ENCODE measurements at places on chromosomes 1 and 21.

DNA sequence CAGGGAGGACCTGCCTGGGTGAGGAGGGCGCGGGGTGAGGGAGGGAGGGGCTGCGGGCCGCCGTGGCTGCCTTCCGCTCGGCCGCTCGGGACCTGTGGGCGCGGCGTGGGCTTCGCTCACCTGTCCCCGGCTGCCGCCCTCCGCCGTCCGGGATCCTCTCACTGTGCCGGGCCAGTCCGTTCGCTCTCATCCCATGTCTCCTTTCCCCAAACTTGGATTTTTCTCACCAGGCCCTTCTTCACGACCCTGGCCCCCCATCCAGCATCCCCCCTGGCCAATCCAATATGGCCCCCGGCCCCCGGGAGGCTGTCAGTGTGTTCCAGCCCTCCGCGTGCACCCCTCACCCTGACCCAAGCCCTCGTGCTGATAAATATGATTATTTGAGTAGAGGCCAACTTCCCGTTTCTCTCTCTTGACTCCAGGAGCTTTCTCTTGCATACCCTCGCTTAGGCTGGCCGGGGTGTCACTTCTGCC lies 362 bp downstream of the ZBTB48 start:
- DNase-seq = no peak

DNA sequence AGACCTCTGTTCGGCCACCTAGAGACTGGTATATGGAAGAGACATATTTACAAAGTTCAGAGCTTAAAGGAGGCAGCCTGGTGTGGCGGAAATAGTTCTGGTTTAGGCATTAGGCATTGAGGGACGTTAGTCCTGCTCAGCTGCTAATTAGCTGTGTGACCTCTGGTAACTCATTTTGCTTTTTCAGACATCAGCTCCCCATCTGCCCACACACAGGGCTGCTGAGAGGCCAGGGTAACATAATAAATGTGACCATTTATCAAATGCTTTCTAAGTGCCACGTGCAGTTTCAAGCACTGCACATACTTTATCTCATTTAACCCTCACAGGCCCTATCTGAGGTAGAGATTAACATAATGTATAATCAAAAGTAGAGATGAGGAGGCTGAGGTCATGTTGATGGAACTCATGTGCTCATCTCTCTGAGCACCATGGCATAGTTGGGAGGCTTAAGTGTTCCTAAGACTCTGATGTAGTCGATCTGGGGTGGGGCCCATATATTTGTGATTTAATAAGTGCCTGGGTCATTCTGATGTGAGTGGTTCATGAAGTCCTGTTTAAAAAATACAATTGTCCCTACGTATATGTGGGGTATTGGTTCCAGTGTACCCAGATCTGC lies 267.2 kb upstream of the PLXNA2 start:
- no peak for DNase-seq

DNA sequence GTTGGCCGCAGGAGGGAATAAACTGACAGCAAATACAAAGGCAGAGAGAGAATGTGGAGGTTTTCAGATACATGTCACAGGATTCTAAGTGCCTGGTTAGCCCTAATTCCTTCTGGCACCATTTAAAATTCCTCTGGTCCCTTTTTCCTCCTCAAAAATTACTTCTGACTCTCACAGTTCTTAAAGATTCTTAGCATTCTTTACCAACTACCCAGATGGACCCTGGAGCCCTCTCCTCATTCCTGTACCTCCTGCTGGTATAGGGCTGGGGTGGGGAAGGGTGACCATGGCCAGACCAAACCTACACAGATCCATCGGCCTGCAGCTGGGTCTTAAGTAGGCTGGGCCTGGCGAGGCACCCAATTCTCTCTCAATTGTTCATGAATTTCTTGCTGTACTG lies 7.2 kb downstream of the MKNK1 start:
- DNase-seq = no peak

- DNase-seq = no peak
These were observed 76.5 kb downstream of the ATP1A1 start for GRCh38 chr1:116449578-116449977.

DNA sequence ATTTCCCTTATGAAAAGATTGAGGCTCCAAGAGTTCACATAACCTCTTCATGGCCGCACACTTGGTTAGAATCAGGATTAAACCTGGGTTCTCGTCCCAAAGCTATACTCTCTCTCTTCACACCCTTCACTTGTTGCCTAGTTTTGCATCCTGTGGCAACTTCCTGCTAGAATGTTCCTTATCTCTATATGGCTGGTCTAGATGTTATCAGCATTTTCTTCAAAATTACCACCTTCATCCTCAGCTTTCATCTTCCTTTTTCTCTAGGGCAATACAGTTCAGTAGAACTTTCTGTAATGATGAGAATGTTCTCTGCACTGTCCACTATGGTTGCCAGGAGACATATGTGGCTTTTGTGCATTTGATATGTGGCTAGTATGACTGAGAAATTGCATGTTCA lies 31.1 kb upstream of the BCAR3 start:
- no peak for DNase-seq

DNA sequence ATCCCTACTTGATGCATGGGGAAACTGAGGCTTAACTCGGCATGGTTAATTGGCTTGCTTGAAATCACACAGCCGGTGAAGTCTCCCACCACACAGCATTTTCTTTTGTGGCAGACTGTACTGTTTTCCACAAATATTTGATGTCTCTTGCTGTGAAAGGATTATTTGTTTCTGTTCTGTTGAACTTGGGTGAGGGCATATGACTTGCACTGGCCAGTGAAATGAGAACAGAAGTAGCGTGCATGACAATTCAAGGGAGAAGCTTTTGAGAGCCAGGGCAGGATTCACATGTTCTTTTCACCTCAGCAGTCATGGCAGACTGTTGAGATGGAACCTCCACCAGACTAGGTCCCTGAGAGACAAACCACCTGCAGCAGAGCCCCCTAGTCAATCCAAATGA lies 11.7 kb upstream of the AK2 start:
- peak; percentile 19 for DNase-seq

GRCh38 chr1:153646672-153647345 lies 11.7 kb upstream of the SNAPIN start:
- DNase-seq = no peak

DNA sequence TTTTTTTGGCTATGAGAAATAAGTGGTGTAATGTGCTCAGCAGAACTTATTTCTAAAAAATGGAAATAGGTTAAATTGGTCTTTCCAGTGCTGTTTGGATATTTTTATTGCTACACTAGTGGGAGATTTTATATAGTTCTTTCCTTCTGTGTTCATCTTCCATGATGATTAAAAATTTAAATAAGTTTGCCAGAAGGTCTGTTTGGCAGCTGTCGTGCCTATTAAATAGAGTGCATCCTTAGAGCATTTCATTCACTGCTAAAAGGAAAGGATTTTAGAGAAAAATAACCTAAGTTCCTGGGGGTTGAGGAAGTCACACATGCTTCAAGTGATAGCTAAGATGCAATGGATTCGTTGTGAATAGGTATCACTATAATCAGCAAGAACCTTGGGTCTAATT lies 29.7 kb upstream of the RAVER2 start:
- no peak for DNase-seq

GRCh38 chr1:114144016-114144415 lies 9.7 kb downstream of the SYT6 start:
- no peak for DNase-seq

GRCh38 chr1:106637566-106637965 lies 418.9 kb upstream of the PRMT6 start:
- DNase-seq = peak; percentile 7

DNA sequence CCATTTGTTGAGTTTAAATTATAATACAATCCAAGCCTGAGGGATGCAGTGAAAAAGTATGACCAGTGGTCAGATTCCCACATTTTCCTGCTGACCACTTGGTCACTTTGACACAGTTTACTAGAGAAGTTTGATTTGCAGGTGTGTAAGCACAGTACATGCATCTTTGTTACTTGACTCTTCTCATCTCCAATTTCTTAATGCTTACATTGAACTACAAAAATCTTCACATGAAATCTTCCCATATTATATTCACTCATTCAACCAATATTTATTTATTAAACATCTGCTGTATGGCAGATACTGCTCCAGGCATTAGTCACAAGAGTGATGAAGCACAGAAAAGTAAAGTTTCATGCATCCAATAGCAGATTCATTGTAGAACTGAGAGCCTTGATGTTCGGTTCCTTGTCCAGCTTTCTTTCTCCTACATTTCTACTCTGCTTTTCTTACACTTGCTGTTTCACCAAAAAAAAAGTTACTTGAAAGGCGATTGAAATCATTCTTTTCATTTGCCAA lies 211.7 kb downstream of the NFIA start:
- DNase-seq = no peak

DNA sequence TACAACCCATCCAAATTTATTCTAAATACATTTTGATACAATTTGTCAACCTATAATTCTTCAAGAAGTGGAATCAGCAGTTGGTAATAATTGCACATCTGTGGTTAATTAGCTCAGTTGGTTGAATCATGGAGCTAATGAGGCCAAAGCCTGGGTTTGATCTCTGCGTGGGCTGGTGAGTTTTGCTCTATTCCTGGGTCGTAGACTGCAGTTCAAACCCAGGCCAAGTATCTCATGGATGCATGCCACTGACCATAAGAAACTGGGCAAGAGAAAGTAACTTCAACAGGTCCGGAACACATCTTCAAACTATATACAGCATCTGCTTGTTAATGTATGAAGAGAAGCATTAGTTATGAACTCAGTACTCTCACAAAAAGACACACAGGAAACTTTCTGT lies 779.7 kb downstream of the USP25 start:
- peak; percentile 81 for DNase-seq

DNA sequence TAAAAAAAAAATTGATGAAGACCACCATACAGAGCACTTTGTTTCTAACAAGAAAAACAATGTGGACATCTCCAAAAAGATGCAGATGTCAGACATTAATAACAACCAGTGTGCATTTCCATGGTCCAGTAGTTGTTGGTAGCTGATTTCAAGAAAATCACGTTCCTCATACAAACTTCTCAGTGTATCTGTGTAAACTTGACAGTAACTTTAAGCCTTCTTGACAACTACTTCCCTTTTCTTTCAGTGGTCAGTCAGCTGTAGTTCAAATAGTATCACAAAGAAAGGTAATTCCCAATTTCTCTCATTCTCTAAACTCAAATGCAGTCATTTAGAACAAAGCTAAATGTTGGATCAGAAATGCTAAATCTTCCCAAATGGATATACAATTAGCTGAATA lies 879.9 kb downstream of the AMY1C start:
- no peak for DNase-seq

GRCh38 chr1:95332754-95333153 lies 98.7 kb downstream of the RWDD3 start:
- no peak for DNase-seq

- peak; percentile 74 for DNase-seq
These were observed 12.8 kb upstream of the CDC42 start for GRCh38 chr1:22039594-22040285.

DNA sequence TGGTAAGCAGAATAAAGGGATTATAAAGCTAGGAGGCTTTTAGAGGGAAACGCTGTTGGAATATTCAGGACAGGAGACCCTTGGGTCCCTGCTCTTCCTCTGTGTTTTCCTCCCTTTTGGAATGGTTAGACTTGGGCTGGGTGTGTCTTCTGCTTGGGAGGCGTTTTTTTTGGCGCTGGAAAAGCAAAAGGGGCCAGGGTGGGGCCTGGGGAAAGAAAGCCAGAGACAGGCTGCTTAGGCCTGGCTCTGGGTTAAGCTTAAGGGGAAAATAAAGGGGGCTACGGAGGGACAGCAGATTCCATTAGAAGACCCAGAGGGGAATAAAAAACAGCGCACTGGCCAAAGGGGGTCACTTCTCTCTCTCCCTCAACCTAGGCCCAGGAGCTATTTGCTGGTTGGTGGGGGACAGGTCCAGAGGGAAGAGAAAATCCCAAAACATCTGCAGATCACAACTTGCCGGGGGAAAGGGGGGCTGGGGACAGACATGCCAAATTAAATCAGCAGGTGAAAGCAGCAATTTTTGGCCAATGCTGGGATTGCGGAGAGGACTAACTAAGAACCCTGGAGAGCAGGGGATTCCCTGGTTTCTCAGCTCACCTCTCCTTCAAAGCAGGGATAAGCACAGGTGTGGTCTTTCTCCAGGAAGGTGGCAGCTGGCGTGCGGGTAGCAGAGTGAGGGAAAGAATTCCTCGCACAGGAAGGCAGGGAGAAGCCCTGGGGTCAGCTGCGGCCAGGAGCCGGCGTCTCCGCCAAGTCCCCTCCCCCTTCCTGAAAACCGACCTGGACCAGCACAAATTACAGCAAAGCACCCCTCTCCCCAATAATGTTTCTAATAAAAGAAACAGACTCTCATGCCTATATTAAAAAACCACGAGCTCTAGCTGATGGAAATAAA lies 82.2 kb upstream of the AK4 start:
- DNase-seq = peak; percentile 13

DNA sequence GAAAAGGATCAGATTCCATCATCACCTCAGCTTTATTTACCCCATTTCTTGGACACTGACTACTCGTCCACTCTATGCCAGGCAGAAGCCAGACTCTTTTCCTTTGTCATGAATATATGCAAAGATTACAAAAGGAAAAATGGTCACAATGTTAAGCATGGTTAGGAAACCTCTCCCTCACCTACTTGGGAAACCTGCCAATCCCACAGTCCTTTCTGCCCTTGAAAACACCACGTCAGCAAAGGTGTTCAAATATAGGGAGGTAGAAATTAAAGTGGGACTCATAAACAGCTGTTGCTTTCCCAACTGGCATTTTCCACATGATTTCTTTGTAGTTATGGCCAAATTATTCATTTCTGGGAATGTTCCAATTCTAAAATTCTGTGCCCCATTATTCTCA lies 16.2 kb upstream of the ATP13A2 start:
- DNase-seq = no peak

DNA sequence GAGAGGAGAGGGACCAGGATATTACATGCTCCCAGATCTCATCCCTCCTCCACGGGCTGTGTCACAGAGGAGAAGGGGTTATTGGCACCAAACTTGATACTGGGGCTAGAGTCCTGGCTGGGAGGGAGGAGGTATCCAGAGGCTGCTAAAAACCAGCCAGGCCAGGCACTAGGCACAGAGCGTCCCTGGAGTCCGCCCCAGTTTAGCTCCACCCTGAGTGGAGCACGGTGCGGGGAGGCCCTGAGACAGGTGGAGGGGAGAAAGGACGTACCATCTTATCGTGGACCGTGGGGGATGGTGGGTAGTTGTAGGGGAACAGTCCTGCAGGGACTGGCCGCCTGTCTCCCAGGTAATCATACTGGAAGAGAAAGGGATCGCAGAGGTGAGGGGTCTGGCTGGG lies 42.7 kb upstream of the GOLT1A start:
- DNase-seq = no peak

DNA sequence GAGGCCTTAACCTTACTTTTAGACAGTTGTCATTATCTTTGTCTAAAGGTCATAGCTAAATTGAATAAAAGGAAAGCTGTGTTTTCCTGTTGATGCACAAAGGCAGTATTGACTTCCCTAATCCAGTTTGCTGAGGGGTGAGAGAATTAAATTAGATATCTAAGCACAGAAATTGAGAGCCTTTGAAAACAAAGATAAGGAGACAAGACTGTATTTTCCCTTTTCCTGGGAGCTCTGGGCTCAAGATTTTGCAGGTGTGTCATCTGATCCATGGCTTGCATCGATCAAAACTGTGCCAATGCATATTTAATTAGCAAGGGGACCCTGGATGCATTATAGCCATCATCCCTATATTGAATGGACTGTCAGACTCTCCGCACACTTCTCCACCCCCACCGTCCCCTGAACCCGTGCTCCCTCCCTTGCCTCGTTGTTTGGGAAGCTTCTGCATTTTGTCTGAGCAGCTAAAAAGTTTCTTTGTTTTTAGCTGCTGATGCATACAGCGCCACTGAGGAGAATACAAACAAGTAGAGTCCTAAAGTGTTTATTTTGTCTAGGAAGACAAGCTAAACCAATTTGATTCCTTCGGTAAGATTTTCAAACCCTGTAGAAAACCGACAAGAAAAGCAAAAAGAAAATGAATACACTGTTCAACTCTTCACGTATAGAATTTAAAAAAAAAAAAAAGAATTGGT lies 186.3 kb downstream of the NFIA start:
- DNase-seq = no peak

GRCh38 chr1:45785583-45785982 lies 17.8 kb upstream of the MAST2 start:
- no peak for DNase-seq
